ENCODE measurements at places on chromosomes 4 and X.

DNA sequence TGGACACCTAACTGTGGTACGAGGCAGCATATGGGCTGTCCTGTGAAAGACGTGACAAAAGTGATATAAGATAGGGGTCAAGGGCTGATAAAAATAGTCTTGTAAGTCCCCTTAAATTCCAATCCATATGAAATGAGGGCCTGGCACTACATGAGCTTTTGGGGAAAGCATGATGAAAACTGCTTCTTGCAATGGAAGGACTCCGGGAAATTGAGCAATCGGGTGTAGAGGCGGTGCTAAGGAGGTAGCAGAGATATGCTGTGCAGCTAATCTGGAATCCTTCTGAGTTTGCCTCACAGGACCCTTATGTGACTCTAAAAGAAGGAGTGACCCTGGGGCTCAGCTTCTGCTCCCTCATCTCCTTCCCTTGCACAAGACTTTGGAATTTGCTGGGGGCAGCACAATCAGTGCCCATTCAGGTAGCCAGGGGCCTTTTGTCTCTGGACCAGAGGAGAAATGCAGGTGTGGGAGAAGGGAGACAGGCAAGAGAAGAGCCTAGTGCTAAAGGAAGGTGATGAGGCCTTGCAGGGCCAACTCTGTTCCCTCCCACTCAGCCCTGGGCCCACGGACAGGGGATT lies 12.8 kb downstream of the CLDN2 start:
- no peak for DNase-seq

GRCh38 chrX:150198776-150199175 lies 164.3 kb upstream of the MAMLD1 start:
- DNase-seq: no peak

GRCh38 chrX:113802837-113803236 lies 781.0 kb upstream of the HTR2C start:
- no peak for DNase-seq

- no peak for DNase-seq
Observed at GRCh38 chr4:98539299-98539698, 119.1 kb downstream of the TSPAN5 start.

- DNase-seq: no peak
Observed at GRCh38 chr4:138450546-138451275, 208.6 kb upstream of the SLC7A11 start.

GRCh38 chr4:53477636-53478035 lies 100.2 kb downstream of the FIP1L1 start:
- no peak for DNase-seq

- DNase-seq: no peak
Observed at GRCh38 chr4:7156761-7157488, 35.4 kb upstream of the SORCS2 start.

- no peak for DNase-seq
Observed at GRCh38 chrX:23937100-23937499, 29.3 kb downstream of the CXorf58 start.

- DNase-seq: no peak
Observed at GRCh38 chr4:78320349-78320935, 231.1 kb upstream of the ANXA3 start.

GRCh38 chrX:18964901-18965300 lies 19.0 kb downstream of the PHKA2 start:
- DNase-seq: no peak

DNA sequence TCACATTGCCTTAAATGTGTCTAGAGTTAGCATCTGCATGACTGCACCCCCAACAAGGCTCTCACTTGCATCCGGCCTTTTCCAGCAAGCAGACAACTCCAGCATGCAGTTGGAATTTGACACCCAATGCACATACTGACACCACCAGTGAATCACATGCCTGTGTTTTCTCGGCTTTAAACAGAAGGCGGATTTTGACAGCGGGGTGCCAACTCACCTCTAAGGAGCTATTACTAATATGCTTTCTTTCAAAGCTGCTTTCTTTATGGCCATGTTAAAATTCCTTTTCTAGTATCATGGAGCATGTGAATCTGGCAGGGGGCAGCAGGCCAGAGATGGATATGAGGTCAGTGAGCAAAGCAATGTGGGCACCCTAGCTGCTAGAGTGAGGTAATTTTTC lies 78.0 kb upstream of the CLNK start:
- DNase-seq: no peak

DNA sequence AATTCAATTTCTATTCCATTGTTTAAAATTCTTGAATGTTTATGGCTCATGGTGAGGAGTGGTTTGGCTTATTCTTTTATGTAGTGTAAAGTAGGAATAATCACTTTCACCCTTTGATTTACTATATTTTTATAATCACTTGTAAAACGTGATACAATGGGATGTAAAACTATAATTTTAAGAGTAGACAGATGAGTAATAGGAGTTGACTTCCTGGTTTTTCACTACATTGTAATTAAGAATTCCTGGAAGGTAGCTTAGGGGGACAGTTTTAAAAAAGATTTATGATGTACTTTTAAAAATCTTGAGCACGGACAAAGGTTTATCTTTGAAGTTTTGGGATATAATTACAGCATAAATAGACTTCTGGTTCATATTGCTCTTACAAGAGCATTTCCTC lies 65.3 kb downstream of the PDGFC start:
- DNase-seq: no peak

GRCh38 chrX:13341491-13342101 lies 21.7 kb upstream of the ATXN3L start:
- DNase-seq: no peak

DNA sequence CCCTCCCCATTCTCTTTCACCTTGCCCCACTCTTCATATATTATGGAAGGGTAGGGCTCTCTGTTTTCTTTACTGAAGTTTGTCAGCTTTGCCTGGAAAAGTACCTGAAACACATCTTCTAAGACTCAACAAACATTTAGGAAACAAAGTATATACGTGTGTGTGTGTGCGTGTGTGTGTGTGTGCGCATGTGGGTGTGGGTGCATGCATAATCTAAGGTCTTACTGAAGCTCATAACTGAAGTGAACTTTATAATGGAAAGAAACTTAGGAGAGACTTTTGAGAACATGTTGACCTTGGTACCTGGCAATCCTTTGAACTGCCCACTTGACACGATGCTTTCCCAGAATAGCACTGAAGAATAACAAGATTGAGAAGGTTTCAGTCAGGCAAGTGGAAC lies 986.3 kb upstream of the GRID2 start:
- DNase-seq: no peak

GRCh38 chr4:73127839-73128453 lies 58.4 kb upstream of the COX18 start:
- DNase-seq: no peak

- no peak for DNase-seq
Observed at GRCh38 chrX:17098516-17099247, 152.2 kb downstream of the REPS2 start.

DNA sequence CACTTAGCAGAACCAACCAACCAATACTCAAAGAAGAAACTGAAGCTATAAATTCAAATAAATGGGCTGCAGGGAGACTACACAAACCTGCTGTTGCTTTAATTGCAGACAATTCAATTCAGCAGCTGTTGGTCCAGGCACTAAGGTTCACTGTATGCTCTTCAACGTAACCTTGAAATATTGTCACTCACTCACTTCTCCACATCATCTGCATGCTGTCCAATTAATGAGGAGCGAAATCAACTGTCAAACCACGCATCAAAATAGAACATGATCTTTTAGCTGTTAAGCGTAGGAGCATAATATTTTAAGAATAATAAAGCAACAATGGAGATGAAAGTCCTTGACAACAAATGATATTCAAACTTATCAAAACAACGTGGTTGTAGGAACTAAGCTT lies 17.0 kb downstream of the ENOX2 start:
- DNase-seq: no peak

GRCh38 chrX:140467211-140467610 lies 37.7 kb downstream of the SOX3 start:
- DNase-seq: no peak

GRCh38 chrX:107452581-107452980 lies 3.1 kb downstream of the FRMPD3 start:
- no peak for DNase-seq

GRCh38 chrX:42276982-42277690 lies 353.8 kb upstream of the CASK start:
- no peak for DNase-seq

GRCh38 chr4:139899346-139899745 lies 233.7 kb downstream of the MGST2 start:
- DNase-seq: no peak

GRCh38 chr4:80072228-80072743 lies 743 bp downstream of the ANTXR2 start:
- DNase-seq: peak; percentile 62

- DNase-seq: no peak
Observed at GRCh38 chr4:8276358-8277240, 7.0 kb downstream of the HTRA3 start.

DNA sequence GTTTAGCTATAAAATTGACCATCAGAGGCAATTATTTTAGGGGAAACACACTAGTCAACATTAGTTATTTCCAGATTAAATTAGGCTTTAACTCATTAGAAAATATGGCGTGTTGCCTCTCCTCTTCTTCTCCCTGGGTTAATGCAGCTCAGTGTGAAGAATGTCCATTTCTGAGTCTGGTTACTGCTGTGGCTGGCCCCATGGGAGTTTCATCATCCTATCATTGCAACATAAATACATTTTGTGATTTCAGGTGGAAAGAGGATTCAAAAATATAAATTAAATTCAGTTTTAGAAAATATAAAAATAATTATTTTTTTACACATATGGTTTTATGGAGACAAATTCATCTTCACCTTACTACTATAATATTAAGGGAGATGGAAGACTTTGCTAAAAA lies 288.5 kb upstream of the ARSJ start:
- no peak for DNase-seq

GRCh38 chrX:115894087-115894486 lies 276.5 kb upstream of the AGTR2 start:
- no peak for DNase-seq

DNA sequence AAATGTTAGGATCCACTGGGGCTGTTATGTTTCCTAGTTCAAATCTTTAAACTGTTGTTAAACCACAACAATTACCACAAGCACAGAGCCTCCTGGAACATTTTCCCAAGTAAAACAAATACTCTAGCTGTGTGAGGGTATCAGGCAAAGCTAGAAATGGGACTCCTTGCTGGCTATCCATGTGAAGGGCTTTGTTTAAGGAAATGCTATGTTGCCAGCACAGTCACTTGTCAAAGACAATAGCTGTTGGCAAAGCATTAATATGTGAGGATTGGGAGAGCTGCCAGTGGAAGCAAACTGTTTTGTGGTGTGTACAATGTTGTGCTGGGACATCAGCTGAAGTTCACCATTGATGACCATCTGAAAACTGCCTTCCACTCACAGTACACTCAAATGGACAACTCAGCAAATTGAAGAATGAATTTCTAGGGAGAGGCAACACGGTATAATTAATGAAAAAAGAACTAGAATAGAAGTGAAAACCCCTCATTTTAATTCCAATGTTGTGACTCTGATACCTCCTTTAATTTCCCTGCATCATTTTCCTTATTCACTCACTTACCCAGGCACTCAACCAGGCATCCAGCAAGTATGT lies 100.8 kb downstream of the ANXA3 start:
- no peak for DNase-seq

DNA sequence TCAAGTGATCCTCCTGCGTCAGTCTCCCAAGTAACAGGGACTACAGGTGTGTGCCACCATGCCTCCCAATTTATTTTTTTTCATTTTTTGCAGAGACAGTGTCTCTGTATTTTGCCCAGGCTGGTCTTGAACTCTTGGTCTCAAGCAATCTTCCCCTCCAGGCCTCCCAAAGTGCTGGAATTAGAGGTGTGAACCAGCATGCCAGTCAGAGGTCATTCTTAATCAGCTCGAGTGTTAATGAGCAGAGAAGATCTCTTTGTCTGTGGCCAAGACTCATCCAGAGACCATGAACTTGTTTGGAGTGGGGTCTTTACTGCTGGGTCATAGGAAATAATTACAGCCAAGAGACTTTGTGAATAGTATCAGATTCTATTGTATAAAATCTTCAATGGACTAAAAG lies 99.2 kb upstream of the AP1S2 start:
- no peak for DNase-seq

DNA sequence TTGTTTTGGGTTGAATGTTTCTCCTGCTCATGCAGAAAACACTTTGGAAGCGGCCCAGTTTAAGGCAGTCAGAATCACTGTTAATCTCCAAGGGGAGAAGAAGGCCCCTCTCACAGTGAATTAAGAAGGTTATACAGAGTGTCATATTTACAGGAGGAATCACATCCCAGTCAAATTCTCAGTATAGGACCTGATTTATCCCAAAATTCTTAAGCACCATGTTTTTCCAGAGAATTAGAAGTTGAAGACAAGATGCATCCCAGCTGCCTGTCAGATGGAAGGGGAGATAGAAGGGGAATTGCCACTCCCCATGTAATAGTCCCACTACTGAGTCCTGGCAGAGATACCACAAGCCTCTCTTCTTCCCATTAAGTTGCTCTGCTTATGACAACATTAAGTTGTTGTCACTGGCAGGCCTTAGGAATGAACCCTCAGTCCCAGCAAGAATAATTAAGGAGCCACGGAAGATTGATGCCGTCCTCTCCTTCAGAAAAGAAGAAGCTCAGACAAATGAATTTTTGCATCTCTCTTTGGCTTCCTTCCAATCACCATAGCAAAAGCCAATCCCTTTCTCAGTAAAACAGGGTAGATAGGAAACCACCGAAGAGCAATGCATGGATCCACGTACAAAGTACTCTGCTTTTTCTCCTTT lies 138.4 kb downstream of the LDB2 start:
- no peak for DNase-seq

DNA sequence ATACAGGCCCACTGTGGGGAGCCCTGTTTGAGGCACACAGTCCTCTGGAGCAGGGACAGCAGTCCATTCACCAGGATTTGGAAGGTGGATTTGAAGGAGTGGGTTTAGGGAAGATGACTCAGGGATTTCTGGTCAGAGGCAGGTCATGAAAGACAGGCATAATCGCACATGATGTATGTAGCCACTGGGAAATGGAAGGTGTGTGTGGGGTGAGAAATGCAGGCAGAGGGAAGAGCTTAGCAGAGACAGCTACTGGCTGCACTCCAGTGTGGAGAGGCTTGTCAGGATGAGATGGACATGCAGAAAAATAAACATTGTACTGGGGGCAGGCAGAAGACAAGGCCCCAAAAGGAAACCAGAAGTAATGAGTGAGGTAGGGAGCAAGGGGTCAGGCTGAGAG lies 85.2 kb upstream of the STS start:
- no peak for DNase-seq

DNA sequence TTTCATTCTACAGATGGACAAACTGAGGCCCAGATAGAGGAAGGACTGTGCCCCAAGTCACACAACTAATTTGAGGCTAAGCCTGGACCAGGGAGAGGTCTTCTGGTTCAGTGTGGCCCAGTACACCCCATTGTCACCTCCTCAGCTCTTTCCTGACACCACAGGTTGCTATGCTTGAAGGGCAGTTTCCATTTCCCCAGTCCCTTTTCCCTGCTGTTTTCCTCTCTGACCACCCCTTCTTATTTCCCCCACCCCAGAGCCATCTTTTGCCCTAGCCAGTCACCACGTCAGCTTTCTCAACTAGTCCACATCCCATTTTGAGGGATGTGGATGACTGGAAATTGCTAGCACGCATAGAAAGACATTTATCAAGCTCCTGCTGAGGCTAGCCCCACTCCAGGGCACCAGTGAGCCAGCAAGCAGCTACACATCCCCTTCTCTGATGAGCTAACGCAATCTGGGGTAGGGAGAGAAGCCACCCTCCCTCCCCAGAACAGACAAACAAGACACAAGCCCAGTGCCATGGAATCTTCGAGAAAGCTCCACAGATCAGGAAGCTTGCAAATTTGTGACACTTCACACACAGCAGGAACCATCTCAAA lies 1.3 kb downstream of the GABRE start:
- DNase-seq: no peak

GRCh38 chrX:17606231-17606630 lies 131.1 kb upstream of the SCML1 start:
- DNase-seq: no peak

All from activated T-cell treated with anti-CD3 and anti-CD28 coated beads, Interleukin-2, amount 50 U/mL, for 48 hours (primary cell).